ENCODE measurements at places on chromosomes 6 and 20.

DNA sequence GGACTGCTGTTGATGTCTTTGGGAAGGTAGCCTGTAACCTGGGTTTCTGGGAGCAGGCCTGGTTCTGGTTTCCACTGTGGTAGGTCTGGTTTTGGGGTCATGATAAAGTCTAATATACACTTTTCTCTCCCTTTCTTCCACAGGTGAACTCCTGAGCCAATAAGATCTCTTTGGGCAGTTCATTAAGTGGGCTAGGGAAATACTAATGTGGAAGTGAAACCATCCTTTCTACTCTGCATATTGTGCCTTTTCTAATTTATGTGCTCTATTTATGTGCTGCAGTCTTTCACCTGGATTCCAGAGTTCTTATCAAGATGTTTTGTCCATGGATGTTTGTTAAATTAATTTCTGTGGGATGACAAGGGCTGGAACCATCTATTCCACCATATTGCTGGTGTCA, 165.7 kb upstream of the PTPRK start:
- no peak for DNase-seq

GRCh38 chr6:28895131-28895812, 28.5 kb downstream of the TRIM27 start:
- DNase-seq = peak; percentile 96

DNA sequence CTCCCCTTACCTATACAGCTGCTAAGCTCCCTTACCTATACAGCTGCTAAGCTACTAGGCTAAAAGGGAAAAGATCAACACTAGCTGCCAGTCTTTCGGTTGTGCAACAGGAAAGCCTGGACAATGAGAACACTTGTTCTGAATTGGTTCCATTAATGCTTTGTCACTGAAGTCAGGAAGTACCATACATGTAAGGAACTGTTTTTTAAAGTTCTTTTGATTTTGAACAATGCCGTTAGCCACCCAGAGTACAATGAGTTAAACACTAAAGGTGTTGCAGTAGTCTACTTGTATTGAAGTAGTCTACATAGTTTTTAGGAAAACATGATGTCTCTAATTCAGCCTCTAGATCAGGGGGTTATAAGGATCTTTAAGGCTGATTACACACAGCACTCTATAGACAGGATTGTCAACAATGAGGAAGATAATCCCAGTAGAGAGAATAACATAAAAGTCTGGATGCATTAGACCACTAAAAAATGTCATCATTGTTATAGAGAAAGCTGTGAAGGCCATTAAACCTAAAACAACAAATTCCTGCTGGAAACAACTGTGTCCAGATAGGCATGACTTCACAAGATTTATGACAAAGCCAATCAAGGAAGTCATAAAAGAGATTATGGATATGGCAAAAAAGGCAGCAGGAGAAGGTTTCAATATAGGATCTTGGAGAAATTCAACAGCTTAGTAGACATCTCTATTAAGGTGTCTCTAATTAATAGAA, 306.3 kb downstream of the PHF3 start:
- DNase-seq = no peak

DNA sequence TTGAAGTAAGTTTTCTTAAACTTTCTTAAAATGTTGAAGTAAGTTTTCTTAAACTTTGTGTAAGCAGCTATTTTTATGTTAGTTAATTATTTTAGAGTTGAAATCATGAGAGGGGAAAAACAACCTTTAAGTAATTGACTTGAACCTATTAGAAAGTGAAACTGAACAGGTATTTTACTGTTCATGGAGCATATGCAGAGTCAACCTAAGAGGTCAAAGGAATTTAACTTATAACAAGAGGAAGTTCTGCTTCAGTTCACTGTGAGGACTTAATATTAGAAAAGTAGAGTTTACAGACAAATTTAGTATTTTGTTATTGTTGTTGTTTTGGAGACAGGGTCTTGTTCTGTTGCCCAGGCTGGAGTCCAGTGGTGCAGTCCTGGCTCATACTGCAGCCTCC, 38.0 kb downstream of the CDYL start:
- DNase-seq = no peak

Data from aorta (tissue), 5 donors.